ENCODE measurements at places on chromosomes 5 and 9.
A peak's percentile ranks its signal among the peaks of the same experiment; 100 is the strongest.

DNA sequence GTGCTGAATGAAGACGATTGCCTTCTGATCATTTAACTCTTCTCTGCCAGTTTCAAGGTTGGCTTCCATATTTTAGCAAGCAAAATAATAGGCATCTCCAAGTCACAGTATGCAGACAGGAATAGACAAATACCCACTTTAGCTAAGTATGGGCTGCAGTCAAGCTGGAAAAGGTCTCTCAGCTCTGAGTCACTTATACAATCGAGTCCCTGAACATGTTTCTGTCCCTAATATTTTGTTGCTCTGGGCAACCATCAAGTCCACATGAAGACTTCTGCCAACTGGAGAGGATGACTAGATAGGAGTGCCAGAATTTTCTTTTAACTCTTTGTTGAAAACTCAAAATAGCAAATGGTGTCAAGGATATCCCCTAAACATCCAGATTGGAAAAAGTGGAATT lies 575.3 kb downstream of the RAB3C start:
- peak overlapping the region; percentile 52 for H3K27ac ChIP-seq
- H3K4me1 ChIP-seq, result peaks cover 6% of the 10 kb centered on the region
- DNase-seq, result peak; percentile 26
- peaks cover 7% of the 10 kb centered on the region for H3K36me3 ChIP-seq
- no peak overlapping the region for H3K4me3 ChIP-seq

DNA sequence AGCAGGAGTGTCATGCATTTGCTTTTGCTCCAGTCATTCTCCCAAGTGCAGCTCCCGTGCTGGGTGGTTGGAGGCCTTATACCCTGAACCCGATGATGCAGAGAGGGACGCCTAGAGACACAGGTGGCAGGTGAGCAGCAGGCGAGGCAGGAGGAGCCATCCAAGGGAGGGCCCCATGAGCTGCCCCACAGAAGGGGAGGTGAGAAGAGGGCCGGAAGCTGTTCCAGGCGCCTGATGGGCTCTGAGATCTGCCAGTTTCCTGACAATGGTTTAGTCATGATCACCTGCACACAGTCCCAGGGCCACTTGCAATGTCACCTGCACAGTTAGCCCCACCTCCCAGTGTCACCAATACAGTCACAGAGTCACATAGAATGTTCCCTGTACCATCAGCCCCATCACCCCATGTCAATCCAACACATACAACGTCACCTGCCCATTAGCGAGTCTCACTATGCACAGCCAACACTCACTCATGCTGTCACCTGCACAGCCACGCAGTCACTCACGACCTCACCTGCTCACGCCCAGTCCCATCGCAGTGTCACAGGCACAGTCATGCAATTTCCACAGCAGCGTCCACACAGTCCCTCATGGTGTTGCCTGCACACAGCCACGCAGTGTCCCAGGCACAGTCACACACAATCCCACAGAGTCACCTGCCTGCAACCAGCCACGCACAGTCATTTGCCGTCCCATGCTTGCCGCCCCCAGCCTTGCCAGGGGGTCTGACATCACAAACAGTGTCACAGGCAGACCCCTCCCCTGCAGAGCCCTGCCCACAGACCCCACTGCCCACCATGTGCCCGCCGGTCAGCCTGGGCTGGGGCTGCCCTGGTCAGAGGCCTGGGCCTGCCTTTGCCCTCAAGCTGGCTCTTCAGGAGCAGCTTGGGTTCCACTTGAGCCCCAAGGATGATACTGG lies 113.4 kb downstream of the LHX2 start:
- H3K4me1 ChIP-seq, result no peaks in the 10 kb centered on the region
- no peak overlapping the region for H3K27ac ChIP-seq
- no peak for DNase-seq
- H3K4me3 ChIP-seq, result no peak overlapping the region

DNA sequence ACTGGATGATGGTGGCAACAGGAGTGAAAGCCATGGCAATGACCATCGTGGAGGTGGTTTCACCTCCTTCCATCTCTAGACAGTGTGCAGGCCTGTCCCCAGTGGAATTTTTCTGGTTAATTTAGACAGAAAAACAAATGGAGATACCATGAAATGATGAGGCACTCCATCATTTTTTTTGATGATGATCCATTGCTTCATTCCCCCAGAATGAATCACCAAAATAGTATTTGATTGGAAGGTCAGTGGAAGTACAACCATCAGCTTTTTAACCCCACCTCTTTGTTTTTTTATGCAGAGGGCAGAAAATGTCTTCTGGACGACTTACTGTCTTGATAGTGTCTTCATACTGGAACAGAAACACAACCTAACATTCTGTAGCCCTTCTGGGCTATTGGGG lies 42.6 kb upstream of the ADRA1B start:
- DNase-seq, result peak; percentile 39
- peaks cover 13% of the 10 kb centered on the region for H3K4me1 ChIP-seq
- H3K4me3 ChIP-seq, result no peak overlapping the region
- no peaks in the 10 kb centered on the region for H3K36me3 ChIP-seq
- no peak overlapping the region for H3K27ac ChIP-seq

GRCh38 chr5:24963611-24964010 lies 318.8 kb upstream of the CDH10 start:
- no peaks in the 10 kb centered on the region for H3K4me1 ChIP-seq
- H3K4me3 ChIP-seq, result no peak overlapping the region
- no peak overlapping the region for H3K27ac ChIP-seq
- no peak for DNase-seq
- H3K36me3 ChIP-seq, result no peaks in the 10 kb centered on the region

DNA sequence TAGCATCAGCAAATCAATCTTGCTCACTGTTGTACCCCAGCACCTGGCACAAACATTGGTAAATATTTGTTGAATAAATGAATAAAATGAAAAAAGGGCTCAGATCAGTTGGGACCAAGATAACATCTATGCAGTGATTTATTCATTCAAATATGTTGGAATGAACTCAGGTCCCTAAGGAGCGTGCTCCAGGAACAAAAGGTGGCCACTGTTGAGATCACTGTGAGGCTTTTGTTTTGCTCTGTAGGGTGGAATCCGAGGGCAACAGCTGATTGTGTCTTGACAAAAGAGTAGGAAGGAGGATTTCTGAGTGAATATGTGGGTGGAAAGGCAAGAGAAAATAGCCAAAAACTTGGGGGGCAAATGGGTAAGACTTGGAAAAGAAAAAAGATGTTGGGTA lies 89.7 kb downstream of the PPP2R2B start:
- H3K4me1 ChIP-seq, result no peaks in the 10 kb centered on the region
- H3K27ac ChIP-seq, result no peak overlapping the region
- peaks cover 16% of the 10 kb centered on the region for H3K27me3 ChIP-seq
- no peaks in the 10 kb centered on the region for H3K36me3 ChIP-seq
- H3K4me3 ChIP-seq, result no peak overlapping the region

DNA sequence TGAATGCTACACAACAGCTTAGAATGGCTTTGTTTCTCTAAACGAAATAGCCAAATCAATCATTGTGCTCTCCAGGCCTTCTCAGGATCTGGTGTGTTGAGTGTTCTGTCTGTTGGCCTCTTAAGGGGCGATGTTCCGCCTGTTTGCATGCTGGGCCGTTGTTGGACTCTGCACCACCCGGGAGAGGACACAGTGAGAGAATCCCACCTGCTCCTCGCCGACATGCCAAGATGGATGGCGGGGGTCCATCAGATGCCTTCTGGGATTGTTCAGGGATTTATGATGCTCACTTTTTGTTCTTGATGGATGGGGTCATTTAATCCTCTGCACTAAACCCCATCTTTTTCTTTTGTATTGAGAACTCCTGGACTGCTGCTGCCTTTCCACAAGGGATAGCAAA lies 159.9 kb downstream of the NTRK2 start:
- no peaks in the 10 kb centered on the region for H3K4me1 ChIP-seq
- DNase-seq, result no peak
- no peak overlapping the region for H3K27ac ChIP-seq

- H3K4me1 ChIP-seq, result peaks cover 10% of the 10 kb centered on the region
- peaks cover 9% of the 10 kb centered on the region for H3K27me3 ChIP-seq
- DNase-seq, result peak; percentile 68
- peak overlapping the region; percentile 69 for H3K4me3 ChIP-seq
- H3K27ac ChIP-seq, result no peak overlapping the region
Observed at GRCh38 chr5:37837414-37838032, 2.3 kb downstream of the GDNF start.

GRCh38 chr9:94921656-94922055 lies 195.2 kb downstream of the AOPEP start:
- H3K27me3 ChIP-seq, result no peaks in the 10 kb centered on the region
- no peak for DNase-seq
- peak overlapping the region; percentile 43 for H3K4me3 ChIP-seq
- peaks cover 6% of the 10 kb centered on the region for H3K36me3 ChIP-seq
- peaks cover 79% of the 10 kb centered on the region for H3K4me1 ChIP-seq

GRCh38 chr5:154090656-154091055 lies 51.9 kb downstream of the MFAP3 start:
- no peak overlapping the region for H3K4me3 ChIP-seq
- no peak for DNase-seq
- H3K4me1 ChIP-seq, result peaks cover 13% of the 10 kb centered on the region
- H3K27me3 ChIP-seq, result peaks cover 38% of the 10 kb centered on the region
- H3K36me3 ChIP-seq, result no peaks in the 10 kb centered on the region

GRCh38 chr5:10372726-10373709 lies 19.5 kb downstream of the MARCHF6 start:
- no peaks in the 10 kb centered on the region for H3K27me3 ChIP-seq
- H3K36me3 ChIP-seq, result peaks cover 13% of the 10 kb centered on the region
- no peak overlapping the region for H3K27ac ChIP-seq
- H3K4me1 ChIP-seq, result peaks cover 37% of the 10 kb centered on the region
- DNase-seq, result no peak
- H3K4me3 ChIP-seq, result no peak overlapping the region

DNA sequence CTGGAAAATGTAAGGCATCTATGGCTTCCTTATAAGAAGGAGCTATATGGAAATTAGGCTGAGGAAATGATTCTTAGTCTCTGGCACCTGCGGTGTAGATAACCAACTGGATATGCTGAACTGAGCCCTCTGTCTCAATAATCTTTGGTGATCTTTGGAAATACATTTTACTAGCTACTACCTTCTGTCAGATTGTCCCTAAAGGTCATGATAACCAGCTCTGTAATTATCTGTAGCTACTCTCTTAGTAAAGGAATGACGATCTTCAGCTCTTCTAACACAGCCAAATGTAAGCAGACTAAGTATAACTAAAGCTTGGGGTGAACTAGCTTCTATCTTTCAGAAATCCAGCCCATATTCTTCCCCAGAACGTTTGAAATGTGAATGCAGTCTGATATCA lies 124.9 kb upstream of the GRHPR start:
- H3K36me3 ChIP-seq, result peaks cover 10% of the 10 kb centered on the region
- DNase-seq, result no peak
- H3K27ac ChIP-seq, result no peak overlapping the region
- peaks cover 13% of the 10 kb centered on the region for H3K4me1 ChIP-seq
- no peak overlapping the region for H3K4me3 ChIP-seq
- H3K27me3 ChIP-seq, result no peaks in the 10 kb centered on the region

DNA sequence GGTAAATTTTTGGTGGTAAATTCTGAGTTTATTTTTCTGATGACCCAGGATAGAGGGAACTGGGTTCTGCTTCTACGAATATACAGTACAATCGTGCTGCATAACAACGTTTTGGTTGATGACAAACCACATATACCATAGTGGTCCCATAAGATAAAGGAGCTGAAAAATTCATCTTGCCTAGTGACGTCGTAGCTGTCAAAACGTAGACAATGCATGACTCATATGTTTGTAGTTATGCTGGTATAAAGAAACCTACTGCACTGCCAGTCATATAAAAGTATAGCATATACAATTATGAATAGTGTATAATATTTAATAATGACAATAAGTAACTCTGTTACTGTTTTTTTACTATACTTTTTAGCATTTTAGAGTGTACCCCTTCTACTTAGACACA lies 244.0 kb downstream of the GAS1 start:
- H3K4me1 ChIP-seq, result no peaks in the 10 kb centered on the region
- H3K36me3 ChIP-seq, result no peaks in the 10 kb centered on the region
- DNase-seq, result no peak
- H3K27me3 ChIP-seq, result no peaks in the 10 kb centered on the region

DNA sequence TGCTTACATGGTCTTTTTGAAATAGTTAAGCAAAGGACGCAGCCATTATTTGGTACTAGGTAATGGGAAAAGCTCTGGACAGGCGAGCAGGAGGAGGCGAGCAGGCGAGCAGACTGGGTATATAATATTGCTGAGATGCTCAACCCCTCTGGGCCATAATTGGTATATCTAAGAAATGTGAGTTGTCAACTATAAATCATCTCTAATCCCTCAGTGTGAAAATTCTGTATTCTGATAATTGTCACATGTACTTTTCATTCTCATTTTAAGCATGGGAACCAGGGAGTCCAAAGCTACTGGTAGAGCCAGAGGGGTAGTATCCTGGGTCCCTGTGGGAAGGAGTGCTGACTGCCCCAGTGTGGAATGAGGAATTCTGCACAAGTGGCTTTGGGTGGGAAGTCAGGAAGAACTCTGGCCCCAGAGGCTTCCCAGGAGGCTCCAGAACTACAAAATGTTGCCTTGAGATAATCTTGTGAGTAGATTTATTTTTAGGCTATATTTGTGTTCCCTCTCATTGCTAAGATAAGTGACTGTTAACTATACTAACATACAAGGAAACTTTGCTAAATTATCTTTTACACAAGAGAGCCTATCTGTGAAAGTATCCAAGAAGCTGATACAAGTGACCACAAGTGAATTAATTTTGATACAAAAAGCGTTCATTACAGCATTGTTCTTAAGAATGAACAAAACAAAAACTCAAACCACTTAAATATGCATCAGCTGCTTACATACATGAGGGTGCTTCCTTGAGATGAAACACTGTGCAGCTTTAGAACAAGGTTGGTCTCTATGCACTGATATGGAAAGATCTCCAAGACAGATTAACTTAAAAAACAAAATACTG lies 70.5 kb upstream of the TNFAIP8 start:
- no peak for DNase-seq
- peak overlapping the region; percentile 24 for H3K27ac ChIP-seq
- peaks cover 38% of the 10 kb centered on the region for H3K4me1 ChIP-seq
- H3K36me3 ChIP-seq, result no peaks in the 10 kb centered on the region

- H3K4me1 ChIP-seq, result no peaks in the 10 kb centered on the region
- H3K27me3 ChIP-seq, result peaks cover 55% of the 10 kb centered on the region
- H3K27ac ChIP-seq, result no peak overlapping the region
- H3K36me3 ChIP-seq, result no peaks in the 10 kb centered on the region
Observed at GRCh38 chr5:111337688-111338087, 113.5 kb downstream of the CAMK4 start.

- no peak overlapping the region for H3K4me3 ChIP-seq
- no peak for DNase-seq
- no peaks in the 10 kb centered on the region for H3K36me3 ChIP-seq
- H3K27ac ChIP-seq, result no peak overlapping the region
Observed at GRCh38 chr9:79551994-79552393, 19.8 kb upstream of the TLE4 start.

GRCh38 chr9:77996696-77997095 lies 34.9 kb downstream of the GNAQ start:
- no peak overlapping the region for H3K4me3 ChIP-seq
- no peaks in the 10 kb centered on the region for H3K27me3 ChIP-seq
- peaks cover 8% of the 10 kb centered on the region for H3K36me3 ChIP-seq

DNA sequence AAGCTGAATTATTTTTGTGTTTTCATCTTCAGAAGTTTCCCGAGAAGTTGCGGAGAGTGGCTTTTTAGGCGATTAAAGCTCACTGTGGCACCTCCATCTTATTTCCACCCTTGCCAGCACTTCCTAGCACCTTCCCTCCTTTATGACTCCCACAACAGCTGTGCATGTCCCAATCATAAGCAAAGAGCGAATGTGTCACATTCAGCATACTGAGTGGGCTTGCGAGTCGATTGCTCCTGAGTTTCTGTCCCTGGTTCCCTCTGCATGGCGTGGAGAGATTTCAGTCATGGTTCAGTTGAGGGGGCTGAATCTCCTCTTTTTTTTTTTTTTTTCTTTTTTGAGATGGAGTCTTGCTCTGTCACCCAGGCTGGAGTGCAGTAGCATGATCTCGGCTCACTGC lies 144.9 kb downstream of the ARHGAP26 start:
- H3K4me1 ChIP-seq, result peaks cover 7% of the 10 kb centered on the region
- H3K27me3 ChIP-seq, result no peaks in the 10 kb centered on the region
- H3K27ac ChIP-seq, result no peak overlapping the region
- DNase-seq, result no peak
- H3K4me3 ChIP-seq, result no peak overlapping the region
